Activated naive CD8-positive, alpha-beta T cell treated with anti-CD3 and anti-CD28 coated beads, Interleukin-2, amount 50 U/mL, for 16 hours (primary cell): ENCODE measurements at places on chromosomes 2 and 18.

DNA sequence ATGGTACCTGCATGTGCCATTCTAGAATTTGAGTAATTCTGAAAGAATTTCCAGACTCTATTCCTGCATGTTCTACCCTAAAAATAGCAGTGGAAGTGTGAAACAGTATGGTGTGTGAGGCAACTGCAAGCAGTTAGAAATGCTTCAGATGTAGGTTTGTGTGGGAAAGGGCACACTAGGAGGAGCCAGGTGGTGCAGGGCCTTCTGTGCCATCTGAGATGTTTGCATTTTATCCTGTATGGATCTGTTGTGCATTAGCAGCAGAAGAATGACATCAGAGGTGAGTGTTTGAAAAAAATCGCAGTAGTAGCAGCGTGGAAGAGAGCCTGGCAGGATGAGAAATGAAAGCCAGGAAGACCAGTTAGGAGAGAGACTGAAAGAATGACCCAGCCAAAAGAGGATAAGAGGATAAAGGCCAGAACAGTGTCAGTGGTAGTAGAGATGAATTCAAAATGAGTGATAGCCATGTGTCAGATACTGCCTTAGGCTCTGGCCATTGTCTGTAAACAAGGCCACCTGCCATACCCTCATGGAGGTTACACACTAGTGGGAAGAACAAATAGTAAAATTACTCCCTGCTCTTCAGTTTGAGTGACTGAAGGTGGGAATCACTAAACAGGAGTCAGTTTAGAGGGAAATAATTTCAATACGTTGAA, 142.2 kb downstream of the PKP4 start:
- no peak for DNase-seq

DNA sequence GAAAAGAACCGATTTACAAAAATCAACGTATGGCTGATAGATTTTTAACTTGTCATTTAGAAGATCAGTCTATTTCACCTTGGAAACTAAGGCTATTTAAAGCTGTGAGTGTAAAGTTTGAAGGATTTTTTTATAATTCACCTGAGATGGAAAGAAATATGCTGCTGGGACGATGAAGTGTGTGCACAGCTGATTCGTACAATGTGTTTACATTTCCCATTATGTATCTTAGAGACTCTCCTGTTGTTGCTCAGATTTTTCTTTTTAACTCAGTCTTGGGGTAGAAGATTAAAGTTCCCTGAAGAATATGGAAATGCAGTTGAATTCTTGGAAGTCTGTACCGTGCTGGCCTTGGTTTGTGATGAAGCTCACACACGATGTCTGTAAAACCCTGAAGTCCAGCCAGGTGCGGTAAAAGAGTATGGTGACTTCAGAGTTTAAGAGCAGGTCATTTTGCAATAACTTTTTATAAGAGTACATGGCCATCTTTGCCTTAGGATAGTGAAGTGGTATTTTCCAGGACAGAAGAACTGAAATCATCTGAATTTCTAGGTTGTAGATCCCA, 250.1 kb downstream of the PRKCE start:
- DNase-seq: no peak

GRCh38 chr2:15224641-15225040, 336.5 kb downstream of the NBAS start:
- no peak for DNase-seq

DNA sequence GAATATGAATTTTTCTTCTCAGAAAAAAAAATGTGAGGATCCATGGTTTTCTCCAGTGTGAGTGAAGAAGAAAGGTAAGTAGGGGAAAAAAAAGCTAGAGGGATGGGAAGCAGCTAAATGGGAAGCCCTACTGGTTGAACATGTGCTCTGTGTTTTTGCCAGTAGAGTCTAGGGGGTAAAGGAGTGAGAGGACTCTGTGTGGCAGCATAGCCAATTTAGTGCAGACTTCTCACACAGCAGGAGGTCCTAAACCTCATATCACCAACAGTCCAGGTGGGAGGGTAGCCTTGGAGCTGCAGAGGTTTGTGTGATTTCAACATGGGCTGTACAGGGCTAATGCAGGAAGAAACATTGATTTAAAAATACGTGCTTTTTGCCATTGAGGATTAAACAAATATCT, 334.5 kb upstream of the SPHKAP start:
- DNase-seq: no peak

DNA sequence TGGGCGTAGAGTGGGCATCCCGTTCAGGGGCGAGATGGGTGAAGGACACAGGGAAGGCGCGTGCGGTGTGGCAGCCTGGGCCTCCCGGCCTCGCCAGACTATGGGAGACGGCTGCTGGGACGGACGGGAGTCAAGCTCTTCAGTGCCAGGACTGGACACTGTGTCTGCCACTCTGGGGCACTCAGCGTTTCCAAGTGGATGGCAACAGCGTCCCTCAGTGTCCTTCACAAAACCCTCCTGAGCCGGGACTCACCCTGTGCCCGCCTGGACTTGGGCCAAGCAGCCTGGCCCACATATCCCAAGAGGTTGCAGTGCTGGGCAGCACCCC, 16.3 kb upstream of the BOK start:
- no peak for DNase-seq

GRCh38 chr2:127423478-127423843, 5.2 kb downstream of the PROC start:
- DNase-seq: no peak

DNA sequence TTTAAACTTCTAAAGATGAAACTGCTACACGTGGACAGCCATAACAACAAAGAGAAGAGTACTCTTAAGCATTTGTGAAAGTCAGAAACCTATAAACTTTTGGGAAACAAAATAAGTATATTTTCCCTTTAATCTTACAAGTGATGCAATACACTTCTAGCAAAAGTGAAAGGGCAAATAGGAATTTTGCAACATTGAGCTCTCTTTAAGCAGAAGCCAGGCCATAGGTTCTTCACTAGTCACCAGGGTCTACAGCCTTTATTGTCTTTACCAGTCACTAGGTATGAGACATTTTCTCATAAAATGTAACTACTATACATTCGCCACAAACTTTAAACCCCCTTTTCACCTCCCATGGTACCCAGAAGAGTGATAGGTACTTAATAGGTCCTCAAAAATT, 37.5 kb downstream of the SCN1A start:
- DNase-seq: no peak

- no peak for DNase-seq
These were observed 47.3 kb upstream of the ODC1 start for GRCh38 chr2:10495311-10495987.

DNA sequence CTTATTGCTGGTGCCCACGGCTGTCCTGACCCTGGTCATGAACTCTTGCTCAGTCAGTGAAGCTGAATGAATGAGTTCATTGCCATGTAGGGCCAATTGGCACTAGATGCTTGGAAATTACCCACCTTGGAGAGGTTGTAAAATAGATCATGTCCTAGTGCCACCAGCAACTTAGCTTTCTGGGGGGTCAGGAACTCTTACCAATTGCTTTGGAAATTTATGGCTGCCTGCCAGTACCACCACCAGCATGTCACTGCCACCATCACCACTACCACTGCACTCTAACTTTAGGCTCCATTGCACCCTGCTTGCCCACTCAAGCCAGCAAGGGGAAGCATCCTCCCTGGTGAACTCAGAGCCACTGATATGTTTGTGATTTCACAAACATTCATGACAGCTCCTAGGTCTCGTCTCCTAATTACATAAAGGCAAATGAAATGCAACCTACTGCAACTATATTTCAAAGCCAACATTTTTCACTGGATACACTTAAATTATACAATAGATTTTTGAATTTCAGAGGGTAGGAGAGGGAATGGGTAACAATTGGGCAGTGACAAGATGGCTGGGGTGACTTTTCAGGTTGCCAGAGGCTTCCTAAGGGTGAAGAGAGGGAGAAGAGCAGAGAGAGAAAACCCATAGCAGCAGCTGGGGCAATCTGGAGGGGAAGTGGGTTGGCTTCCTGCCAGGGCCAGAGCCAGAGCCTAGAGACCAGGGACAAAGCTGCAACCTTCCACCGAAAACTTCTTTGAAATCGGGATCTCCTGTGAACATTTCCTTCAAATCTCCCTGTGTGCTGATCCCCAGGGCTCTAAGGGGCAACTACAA, 3.5 kb upstream of the EMILIN1 start:
- no peak for DNase-seq

- peak; percentile 11 for DNase-seq
These were observed 708 bp upstream of the RPIA start for GRCh38 chr2:88690591-88691338.

GRCh38 chr2:237732790-237733381, 65.7 kb upstream of the RBM44 start:
- no peak for DNase-seq

- no peak for DNase-seq
These were observed 5.2 kb downstream of the DYSF start for GRCh38 chr2:71458413-71459083.

DNA sequence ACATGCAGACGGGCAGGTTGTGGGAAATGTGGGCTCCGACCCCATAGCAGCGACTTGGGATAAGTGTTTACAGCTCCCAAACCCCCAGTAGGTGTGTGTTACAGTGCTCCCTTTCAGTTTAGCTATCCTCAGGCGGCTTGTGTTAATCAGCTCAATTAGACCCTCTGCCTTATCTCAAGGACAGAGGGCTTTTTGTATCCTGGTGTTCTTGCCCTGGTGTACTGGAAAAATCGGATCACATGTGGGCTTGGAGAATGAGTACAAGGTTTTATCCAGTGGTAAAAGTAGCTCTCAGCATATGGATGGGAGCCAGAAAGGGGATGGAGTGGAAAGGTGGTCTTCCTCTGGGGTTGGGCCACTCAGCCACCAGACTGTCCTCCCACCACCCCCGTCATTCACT, 264.7 kb upstream of the SYT4 start:
- no peak for DNase-seq

DNA sequence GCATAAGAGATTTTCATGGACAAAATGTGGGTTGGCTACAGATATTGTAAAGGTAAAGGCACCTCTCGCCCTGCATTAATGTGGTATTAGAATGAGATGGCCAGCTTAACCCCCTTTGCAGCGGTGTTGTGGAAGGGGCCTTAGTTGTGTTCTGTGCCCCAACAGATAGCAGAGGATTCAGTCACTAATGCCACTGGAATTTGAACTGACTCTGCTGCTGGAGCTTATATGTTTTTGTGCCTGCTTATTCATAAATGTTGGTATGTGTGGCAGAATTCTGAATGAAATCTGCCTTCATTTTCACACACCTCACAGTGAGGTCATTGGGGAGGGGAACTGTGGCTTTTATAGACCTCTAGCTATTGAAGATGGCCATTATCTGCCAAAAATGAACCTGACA, 90.7 kb upstream of the ITGA6 start:
- DNase-seq: no peak

DNA sequence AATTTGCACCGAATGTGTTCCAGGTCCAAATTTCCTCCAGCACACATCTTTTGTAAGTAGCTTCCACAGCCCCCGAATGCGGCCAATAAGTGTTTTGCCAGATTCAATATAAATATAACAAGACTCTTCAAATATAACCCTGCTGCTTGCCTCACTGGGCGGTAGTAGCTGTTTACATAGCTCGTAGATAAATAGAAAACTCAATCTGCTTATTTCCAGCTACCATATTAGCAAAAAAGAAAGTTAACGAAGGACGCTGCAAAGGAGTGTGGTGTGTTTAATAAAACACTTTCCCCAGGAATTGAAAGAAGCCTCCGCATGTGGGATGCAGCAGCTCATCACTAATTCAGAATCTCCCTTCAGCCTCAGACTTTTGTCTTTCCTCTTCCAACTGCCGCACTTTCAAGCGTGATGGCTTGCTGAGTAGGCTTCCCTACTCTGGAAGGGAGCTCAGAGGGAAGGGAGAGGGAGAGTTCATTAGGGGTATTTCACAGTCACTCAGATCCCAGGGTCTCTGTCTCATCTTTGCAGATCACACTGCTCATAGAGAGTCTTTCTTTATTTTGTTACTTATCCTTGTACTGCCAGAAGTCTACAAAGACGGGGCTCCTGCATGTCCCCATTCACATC, 367.0 kb downstream of the RND3 start:
- no peak for DNase-seq

DNA sequence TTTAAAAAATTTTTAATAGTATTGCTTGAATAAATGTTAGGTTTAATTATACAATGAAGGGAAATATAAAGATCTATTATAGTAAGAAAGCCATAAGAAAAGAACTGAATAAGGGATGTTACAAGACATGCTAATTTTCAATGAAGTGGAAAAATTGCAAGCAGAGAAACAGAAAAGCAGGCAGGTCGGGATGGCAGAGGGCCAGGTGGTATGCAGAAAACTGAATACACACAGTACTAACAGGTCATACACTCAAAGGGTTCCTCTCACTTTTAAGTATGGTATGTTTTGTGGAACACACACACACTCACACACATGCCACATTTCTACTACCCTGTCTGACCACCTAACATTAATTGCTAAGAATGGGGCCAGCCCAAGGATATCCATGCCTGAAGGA, 76.7 kb upstream of the DTNA start:
- DNase-seq: no peak

DNA sequence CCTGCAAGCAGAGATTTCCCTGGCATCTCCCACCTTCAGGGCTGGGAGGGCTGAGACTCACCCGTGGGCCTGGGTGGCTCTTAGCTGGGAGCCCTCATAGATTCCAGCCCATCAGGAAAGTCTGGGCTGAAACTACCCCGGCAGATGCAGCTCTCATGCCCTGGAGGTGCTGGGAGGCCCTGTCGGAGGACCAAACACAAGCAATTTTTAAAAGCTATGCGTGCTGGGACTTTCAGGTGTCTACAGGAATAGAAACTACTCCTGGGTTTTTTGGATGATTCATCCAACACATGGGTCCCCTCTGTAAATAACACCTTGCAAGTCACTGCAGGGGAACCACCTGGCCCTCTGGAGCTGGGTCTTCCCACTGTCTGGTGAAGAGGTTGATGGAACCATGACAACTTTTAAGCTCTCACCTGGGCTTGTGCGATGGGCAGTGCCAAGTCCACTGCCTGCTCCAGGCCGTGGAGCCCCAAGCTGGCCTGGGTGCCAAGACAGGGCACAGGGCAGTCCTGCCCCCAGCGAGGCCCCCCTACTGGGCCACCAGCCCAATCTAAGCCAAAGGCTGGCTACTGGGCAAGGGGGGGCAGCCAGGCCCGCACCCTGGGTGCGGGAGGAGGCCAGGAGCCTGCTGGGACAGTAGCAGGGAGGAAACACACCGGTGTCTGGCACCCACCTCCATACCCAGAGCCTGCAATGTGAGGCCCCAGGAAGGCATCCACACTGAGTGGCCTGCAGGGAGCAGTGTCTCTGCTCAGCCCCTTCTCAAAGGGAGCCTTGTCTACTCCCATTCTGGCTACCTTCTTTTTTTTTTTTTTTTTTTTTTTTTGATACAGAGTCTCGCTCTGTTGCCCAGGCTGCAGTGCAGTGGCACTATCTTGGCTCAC, 1.1 kb upstream of the GPR55 start:
- DNase-seq: no peak
